ENCODE measurements at places on chromosomes 4 and X. TPM values are rescaled to one million over a fixed set of nuclear protein-coding genes. Genes with fewer than 3 reads are reported as not detected.

- H3K4me3 ChIP-seq = no peak overlapping the region
- no peak overlapping the region for H3K27ac ChIP-seq
- H3K27me3 ChIP-seq = no peaks in the 10 kb centered on the region
- no peak for DNase-seq
- no peaks in the 10 kb centered on the region for H3K4me1 ChIP-seq
Measured at GRCh38 chrX:118579417-118579816, 83.8 kb downstream of the DOCK11 start.

- H3K4me1 ChIP-seq = peaks cover 16% of the 10 kb centered on the region
- no peak overlapping the region for H3K4me3 ChIP-seq
- DNase-seq = peak; percentile 78
- H3K27ac ChIP-seq = no peak overlapping the region
- H3K36me3 ChIP-seq = no peaks in the 10 kb centered on the region
- H3K27me3 ChIP-seq = no peaks in the 10 kb centered on the region
Measured at GRCh38 chrX:134520860-134521390, 61.0 kb downstream of the HPRT1 start.

DNA sequence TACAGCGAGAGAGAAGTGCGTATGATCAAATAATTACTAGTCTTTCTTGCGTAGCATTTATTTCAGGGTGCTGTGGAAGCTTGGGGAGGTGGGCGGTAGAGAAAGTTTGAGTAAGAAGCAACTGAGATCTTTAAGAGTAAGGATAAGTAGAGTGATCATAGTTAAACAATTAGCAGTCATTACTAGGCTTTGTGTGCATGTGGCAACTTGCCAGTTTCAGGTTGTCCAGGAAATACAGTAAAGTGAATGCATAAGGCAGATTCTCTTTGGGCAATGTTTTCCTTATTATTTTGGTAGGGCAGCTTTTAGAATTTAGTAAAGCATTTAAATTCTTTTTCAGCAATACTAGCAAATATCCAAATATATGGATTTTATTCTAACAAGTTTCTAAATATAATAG, 57.0 kb downstream of the HPGDS start:
- H3K27ac ChIP-seq = no peak overlapping the region
- no peak overlapping the region for H3K4me3 ChIP-seq
- no peaks in the 10 kb centered on the region for H3K4me1 ChIP-seq
- DNase-seq = peak; percentile 58
- no peaks in the 10 kb centered on the region for H3K27me3 ChIP-seq

TRIM61 gene
- total RNA-seq = 0.22 TPM

- H3K4me3 ChIP-seq = no peak overlapping the region
- no peak for DNase-seq
- H3K27ac ChIP-seq = no peak overlapping the region
Measured at GRCh38 chrX:18047491-18047890, 173.2 kb downstream of the BEND2 start.

DGKK gene
- total RNA-seq = not detected

GRCh38 chrX:132488819-132489577, at the start of gene MBNL3:
Gene MBNL3, minus strand, starts transcription at chrX:132489038. Its CDS starts 49,427 bp downstream, at chrX:132439611.
- DNase-seq = peak; percentile 43
- peaks cover 3% of the 10 kb centered on the region for H3K4me1 ChIP-seq
- H3K4me3 ChIP-seq = peak within 1 kb of the TSS; percentile 81
- no peaks in the 10 kb centered on the region for H3K36me3 ChIP-seq
- peak within 1 kb of the TSS; percentile 50 for H3K27ac ChIP-seq
- peaks cover 7% of the 10 kb centered on the region for H3K27me3 ChIP-seq

GRCh38 chr4:63831590-63832155, 577.6 kb downstream of the TECRL start:
- no peaks in the 10 kb centered on the region for H3K27me3 ChIP-seq
- no peak for DNase-seq
- H3K4me3 ChIP-seq = no peak overlapping the region
- no peak overlapping the region for H3K27ac ChIP-seq

DNA sequence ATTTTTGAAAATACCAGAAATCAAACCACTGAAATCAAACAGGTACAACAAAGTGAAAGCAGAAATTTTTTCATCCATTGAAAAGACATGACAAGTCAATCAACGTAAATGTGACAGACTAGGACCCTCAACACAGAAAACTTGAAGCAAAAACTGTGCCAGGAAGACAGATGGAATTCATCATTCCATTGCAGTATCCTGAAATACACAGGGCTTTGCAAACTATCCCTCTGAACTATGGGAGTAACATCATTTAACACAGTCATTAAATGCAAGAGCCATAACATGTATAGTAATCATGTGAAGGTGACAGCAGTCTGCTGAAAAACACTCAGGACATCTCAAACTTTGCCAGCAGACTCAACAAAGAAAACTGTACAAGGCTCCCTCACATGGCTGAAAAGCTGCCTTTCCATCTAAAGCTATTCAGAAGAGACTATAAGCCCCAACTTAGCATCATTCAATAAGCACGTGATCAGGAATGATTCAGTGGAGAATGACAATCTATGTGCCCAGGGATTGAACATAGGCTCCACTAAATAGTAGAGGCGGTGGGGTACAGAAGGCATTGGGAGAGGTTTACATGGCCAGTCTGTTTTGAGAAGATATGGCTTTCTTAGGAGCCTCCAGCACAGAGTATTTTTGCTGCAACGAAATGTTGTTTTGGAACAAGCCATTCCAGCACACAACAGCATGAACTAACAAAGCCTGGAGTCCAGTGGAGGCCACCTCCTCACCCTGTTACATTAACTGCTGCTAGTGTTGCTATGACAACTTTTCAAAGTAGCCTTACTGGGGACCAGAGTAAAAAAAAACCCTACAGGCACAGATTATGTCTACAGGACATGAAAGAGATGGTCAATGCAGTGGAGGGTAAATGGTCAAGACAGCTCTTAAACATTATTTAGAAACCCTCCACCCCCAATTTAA, 274.5 kb upstream of the NOCT start:
- no peak for DNase-seq
- H3K4me1 ChIP-seq = peaks cover 11% of the 10 kb centered on the region
- H3K27me3 ChIP-seq = no peaks in the 10 kb centered on the region

GRCh38 chr4:157687971-157688370, 467.4 kb downstream of the GRIA2 start:
- no peak for DNase-seq
- no peaks in the 10 kb centered on the region for H3K36me3 ChIP-seq
- H3K27me3 ChIP-seq = no peaks in the 10 kb centered on the region
- H3K4me3 ChIP-seq = no peak overlapping the region

DNA sequence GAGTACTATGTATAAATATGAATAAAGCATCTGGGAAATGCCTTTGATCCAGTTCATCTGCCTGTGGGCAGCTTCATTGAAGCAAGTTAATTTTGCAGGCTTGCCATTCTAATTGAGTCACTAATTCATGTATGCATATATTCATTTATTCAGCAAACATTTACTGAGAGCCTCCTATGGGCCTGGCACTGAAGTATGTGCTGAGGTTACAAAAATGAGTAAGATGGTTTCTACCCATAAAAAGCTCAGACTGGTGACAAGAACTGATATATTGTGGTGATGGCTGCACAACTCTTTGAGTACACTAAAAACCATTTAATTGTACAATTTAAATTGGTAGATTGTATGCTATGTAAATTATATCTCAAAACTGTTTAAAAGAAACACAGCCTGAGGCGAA, 1.1 kb upstream of the MRPL1 start:
- H3K27ac ChIP-seq = peak overlapping the region; percentile 100
- DNase-seq = no peak
- H3K27me3 ChIP-seq = no peaks in the 10 kb centered on the region
- H3K36me3 ChIP-seq = no peaks in the 10 kb centered on the region
- peak overlapping the region; percentile 98 for H3K4me3 ChIP-seq

SPARCL1 gene
- total RNA-seq = not detected

ITIH6 gene
- total RNA-seq = not detected

ELF4 gene
- 32.9 TPM for total RNA-seq

DNA sequence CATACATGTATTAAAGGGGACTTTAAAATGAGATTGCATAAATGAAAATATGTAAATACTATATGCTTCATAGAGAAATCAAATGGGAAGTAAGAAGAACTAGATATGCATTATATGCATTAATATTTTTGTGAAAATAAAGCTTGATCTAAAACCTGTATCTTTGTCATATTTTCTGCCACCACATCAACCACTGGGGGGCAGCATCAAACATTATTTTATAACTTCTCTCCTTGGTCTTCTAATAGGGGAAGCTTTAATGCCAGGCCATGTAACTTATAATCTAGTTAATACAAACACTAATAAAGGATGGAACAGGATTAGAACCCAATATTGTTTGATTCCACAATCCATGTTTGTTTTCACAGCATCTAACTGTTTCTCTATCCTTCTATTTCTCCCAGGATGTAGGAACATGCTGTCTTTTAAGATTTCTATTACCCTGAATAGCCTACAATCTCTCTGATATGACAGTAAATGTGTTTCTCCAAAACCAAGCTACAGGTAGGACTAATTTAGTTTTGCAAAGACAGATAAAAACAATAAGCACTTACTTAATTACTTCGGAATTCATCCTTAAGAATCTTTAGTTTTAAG, 10.0 kb downstream of the QRFPR start:
- DNase-seq = peak; percentile 53
- H3K27me3 ChIP-seq = no peaks in the 10 kb centered on the region
- no peak overlapping the region for H3K4me3 ChIP-seq
- H3K27ac ChIP-seq = no peak overlapping the region
- H3K36me3 ChIP-seq = no peaks in the 10 kb centered on the region

- H3K27ac ChIP-seq = no peak overlapping the region
- no peaks in the 10 kb centered on the region for H3K27me3 ChIP-seq
- no peaks in the 10 kb centered on the region for H3K4me1 ChIP-seq
- H3K4me3 ChIP-seq = no peak overlapping the region
- no peak for DNase-seq
Measured at GRCh38 chr4:176981551-176981950, 188.8 kb upstream of the VEGFC start.

DNA sequence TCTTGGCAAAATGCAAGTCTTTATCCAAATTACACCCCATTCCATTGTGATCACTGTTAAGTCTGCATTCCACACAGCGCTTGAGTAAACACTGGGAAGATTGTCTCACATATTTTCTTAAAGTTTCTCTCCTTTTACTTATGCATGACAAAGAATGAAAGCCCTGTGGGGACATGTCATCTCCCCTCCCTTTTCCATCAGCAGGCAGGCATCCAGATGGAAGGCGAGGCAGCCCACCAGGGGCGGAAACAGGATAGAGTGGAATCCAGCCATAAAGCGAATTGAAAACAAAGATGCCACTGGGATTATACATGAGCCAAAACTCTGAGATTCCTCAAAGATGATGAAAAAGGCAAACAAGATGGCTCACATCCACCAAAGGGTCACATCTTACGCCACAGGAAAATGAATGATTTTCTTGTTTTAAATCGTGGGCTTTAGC, 78.2 kb downstream of the AFAP1 start:
- H3K27me3 ChIP-seq = no peaks in the 10 kb centered on the region
- no peaks in the 10 kb centered on the region for H3K36me3 ChIP-seq
- peaks cover 55% of the 10 kb centered on the region for H3K4me1 ChIP-seq
- DNase-seq = peak; percentile 90
- peak overlapping the region; percentile 99 for H3K27ac ChIP-seq

FAM47B gene
- total RNA-seq = not detected

CFAP99 gene
- total RNA-seq = 0.12 TPM

DNA sequence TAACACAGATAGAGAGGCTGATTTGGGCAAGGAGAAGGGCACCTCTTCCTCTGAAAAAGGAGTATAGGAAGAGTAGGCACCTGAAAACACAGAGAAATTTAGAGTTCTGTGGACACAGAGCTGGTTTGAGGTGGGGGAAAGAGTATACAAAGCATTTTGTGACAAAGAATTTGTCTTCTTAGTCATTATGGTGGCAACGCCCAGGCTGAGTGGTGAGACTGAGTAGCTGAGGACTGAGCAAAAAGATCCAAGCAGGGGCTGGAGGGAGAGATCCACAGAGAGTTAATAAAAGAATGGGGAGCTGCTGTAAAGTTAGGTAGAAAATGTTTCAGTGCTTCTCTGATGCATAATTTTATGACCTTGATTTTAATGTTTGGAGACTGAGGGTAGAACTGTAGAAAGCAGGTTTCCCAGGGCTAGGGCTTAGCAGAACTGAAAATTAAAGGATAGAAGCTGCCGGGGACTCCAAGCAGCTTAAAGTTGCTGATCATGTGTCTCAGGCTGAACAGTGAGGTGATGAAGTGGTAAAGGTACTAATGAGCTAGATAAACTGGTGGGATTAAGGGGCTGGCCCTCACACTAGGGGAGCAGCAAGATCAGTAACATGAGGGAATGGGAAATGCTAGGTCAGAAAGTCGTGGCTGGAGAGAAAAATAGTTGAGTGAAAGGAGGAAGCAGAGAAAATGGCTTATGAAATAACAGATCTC, 118.9 kb downstream of the CEP44 start:
- H3K27ac ChIP-seq = no peak overlapping the region
- no peaks in the 10 kb centered on the region for H3K4me1 ChIP-seq
- no peak for DNase-seq
- H3K36me3 ChIP-seq = no peaks in the 10 kb centered on the region
- H3K27me3 ChIP-seq = no peaks in the 10 kb centered on the region
- H3K4me3 ChIP-seq = no peak overlapping the region

PAGE3 gene
- total RNA-seq = not detected

- no peaks in the 10 kb centered on the region for H3K36me3 ChIP-seq
- no peaks in the 10 kb centered on the region for H3K27me3 ChIP-seq
- no peak for DNase-seq
- H3K4me1 ChIP-seq = no peaks in the 10 kb centered on the region
Measured at GRCh38 chr4:116724249-116724648, 361.1 kb downstream of the TRAM1L1 start.

CDS1 gene
- not detected for total RNA-seq

GRCh38 chr4:39045827-39046221, 13.6 kb upstream of the TMEM156 start:
- peak overlapping the region; percentile 60 for H3K4me3 ChIP-seq
- H3K4me1 ChIP-seq = peaks cover 25% of the 10 kb centered on the region
- H3K27ac ChIP-seq = peak overlapping the region; percentile 64

RTL3 gene
- not detected for total RNA-seq

TEX11 gene
- not detected for total RNA-seq

GRCh38 chrX:49174723-49175122, 3.0 kb downstream of the PLP2 start:
- H3K27ac ChIP-seq = no peak overlapping the region
- H3K36me3 ChIP-seq = no peaks in the 10 kb centered on the region
- H3K4me1 ChIP-seq = peaks cover 9% of the 10 kb centered on the region
- no peak overlapping the region for H3K4me3 ChIP-seq
- no peak for DNase-seq
- no peaks in the 10 kb centered on the region for H3K27me3 ChIP-seq

DNA sequence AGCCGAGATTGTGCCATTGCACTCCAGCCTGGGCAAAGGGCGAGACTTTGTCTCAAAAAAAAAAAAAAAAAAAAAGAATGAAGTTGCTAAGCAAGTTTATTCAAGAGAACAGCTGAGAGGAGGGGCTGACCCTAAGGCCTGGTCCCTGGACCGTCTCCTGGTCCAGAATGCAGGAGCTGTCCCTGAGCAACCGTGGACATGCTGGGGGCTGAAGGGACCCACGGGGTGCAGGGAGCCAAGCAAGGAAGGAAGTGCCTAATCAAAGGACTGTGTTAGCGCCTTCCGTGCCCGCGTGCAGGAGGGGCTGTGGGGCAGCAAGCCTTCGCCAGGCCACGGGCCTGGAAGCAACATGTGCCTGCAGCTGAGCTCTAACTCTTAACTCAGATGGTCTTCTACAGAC, 39.1 kb upstream of the CDKN2AIP start:
- H3K4me3 ChIP-seq = no peak overlapping the region
- H3K4me1 ChIP-seq = peaks cover 7% of the 10 kb centered on the region
- DNase-seq = no peak
- no peaks in the 10 kb centered on the region for H3K27me3 ChIP-seq
- no peak overlapping the region for H3K27ac ChIP-seq
- H3K36me3 ChIP-seq = no peaks in the 10 kb centered on the region
